ENCODE measurements at places on chromosomes 2 and 18. TPM values are rescaled to one million over a fixed set of nuclear protein-coding genes. Genes with fewer than 3 reads are reported as not detected.

Gene MC5R
- 0.69 TPM for total RNA-seq

Gene COQ10B
- total RNA-seq, result 40.1 TPM

Gene XRCC5
- 335 TPM for total RNA-seq

Gene PID1
- 32.8 TPM for total RNA-seq

Gene HOXD1
- total RNA-seq, result not detected

Gene DUSP11
- total RNA-seq, result 28.6 TPM

Gene GLI2
- total RNA-seq, result 1.2 TPM

Gene CKAP2L
- 4.2 TPM for total RNA-seq

Gene IL1RN
- not detected for total RNA-seq

Gene REEP1
- 200 TPM for total RNA-seq

All from diencephalon (tissue), 1 donor.